ENCODE measurements at places on chromosomes 5 and 9.

DNA sequence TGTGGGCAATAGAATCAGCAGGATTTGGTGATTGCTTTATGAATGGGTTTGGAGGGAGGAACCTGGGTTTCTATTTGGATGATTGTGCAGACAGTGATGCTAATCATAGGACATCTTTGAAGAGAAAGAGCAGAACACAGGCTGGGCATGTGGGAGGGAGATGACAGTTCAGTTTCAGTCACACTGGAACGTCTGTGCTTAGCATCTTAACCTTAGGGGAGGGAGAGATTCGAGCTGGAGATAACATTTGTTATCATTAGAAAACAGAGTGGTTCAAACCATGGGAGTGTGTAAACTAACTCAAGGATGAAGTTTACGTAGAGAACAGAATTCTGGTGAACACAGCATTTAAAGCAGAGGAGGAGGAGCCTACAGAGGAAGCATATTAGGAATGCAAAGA, 138.6 kb upstream of the PPP2R2B start:
- no peak for DNase-seq

- no peak for DNase-seq
Measured at GRCh38 chr5:65066387-65067146, 297.8 kb downstream of the CWC27 start.

DNA sequence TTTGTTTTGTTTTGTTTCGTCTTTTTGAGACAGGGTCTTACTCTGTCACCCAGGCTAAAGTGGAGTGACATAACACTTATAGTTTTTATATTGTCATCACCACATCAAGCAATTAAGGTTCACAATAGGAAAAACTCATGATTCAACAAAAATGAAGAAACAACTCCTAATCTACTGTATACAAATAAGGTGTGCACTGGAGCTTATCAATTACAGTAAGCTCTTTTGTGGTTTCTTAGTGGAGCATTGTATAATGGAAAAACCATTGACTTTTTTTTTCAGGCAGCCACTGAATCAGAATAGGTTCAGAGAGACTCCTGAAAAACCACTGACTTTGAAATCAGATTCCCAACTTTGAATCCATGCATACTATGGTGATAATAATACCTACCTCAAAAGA, 10.8 kb upstream of the PLIN2 start:
- no peak for DNase-seq

GRCh38 chr5:129387944-129388343, 72.2 kb upstream of the ADAMTS19 start:
- DNase-seq, result no peak

DNA sequence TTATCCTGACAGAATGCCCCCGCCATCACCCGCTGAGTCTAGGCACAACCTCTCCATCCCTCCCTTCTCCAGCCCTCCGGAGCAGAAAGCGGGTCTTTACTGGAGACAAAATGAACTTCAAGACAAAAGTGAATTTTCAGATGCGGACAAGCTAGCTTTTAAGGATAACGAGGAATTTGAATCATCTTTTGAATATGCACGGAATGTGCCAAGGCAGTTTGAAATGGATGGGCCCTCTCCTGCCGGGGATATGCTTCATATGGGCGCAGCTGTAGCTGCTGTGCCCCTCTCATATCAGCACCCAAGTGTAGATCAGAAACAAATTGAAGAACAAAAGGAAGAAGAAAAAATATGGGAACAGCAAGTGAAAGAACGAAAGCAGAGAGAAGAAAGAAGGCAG, 37.5 kb downstream of the CPLANE1 start:
- no peak for DNase-seq

GRCh38 chr9:29882767-29883166, 2309.5 kb upstream of the C9orf72 start:
- DNase-seq, result no peak

GRCh38 chr5:2525351-2525750, 226.1 kb downstream of the IRX2 start:
- peak; percentile 9 for DNase-seq

DNA sequence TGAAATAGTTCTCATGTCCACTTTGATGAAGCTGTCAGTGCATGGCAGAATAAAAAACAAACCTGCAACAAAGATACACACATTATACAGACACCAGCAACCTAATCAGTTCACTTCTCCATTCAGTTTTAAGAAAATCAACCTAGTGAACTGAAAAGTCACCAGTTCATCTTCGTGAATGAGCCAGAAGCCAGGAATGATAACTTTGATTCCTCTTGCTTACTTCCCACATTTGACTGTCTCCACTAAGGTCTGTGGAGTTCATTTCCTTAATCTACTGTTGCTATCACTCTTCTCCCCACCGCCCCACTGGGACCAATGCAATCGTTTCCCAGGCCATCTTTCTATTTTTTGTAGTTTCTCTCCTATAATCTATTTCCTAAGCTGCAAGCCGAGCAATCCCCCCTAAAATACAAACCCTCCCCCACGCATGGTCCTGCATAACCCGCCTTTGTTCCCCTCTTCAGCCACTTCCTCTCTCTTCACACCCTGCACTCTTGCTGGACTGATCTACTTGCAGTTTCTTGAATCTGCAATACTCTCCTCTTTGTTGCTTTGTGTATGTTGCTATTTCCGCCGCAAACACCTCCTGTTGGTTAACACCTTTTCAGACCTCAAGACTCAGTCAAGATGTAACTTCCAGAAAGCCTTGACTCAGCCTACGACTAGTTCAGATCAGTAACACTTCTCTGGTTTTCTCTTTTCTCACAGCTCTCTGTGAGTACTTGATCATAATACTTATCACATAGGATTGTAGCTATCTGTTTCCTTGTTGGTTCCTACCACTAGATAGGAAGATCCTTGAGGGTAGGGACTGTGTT, 16.6 kb downstream of the STOM start:
- DNase-seq, result no peak

GRCh38 chr9:130444565-130445221, at the start of gene ASS1:
TSS of gene ASS1 (plus strand) at chr9:130444961. CDS start at chr9:130452229, 7,268 bp downstream.
- DNase-seq, result peak; percentile 66

GRCh38 chr5:1887588-1888360, 5.0 kb upstream of the IRX4 start:
- DNase-seq, result no peak

GRCh38 chr9:73805111-73805510, 653.4 kb downstream of the ANXA1 start:
- no peak for DNase-seq

GRCh38 chr5:133957591-133957990, 10.8 kb downstream of the C5orf15 start:
- DNase-seq, result no peak

- DNase-seq, result peak; percentile 99
Measured at GRCh38 chr9:136527721-136528710, 17.8 kb downstream of the NOTCH1 start.

GRCh38 chr9:136615631-136616306, 46.9 kb upstream of the EGFL7 start:
- DNase-seq, result no peak

DNA sequence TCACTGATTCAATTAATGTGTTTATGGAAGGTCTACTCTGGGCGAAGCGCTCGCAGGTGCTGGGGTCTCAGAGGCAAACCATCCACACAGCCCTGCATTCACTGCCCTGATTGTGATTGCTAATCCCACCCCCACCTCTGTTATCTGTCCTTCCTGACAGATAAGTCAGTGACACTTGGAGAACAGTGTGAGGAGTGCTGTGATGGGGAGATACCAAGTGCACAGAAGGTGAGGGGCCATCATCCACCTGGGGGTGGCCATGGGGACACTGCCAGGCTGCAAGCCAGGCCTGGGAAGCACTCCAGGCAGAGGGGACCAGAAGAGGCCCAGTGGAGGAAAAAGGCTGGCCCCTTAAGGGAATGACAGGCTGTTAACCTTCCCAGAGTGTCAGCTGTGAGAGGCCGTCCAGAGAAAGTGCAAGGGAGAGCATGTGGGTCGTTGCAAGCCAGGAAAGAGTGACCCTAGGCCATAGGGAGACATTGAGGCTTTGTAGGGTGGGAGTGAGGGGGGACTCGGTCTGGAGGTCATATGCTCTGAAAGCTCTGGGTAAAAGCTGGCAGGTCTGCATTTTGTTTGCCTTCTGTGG, 18.0 kb downstream of the IL9 start:
- no peak for DNase-seq

DNA sequence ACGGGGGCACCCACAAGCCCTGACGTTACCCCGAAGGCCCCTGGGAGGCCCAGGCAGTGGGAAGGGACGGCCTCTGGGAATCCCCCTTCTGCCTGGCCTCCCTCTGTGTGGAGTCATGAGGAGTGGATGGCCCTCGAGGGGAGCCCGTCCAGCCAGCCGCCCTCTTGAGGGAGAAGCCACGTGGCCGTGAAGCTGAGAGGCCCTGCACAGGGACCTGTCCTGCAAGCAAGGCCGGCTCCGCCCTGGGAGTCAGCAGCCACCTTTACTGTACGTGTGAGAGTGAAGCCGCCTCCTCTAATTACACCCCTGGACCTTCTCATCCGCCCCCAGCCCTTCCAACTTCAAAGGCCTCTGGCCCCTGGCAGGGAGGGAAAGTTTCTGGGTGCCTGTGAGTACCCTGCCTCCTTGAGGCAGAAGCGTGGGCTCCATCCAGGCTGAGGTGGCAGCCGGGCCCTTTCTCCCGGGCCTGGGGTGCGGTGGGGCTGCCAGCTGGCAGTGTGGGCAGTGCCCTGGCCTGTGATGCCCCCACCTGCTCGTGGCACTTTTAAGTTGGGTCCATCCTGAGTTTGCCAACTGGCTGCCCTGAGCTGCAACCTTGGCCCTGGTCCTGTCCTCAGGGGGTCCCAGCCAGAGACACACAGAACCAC, 55.9 kb upstream of the EGFL7 start:
- no peak for DNase-seq

DNA sequence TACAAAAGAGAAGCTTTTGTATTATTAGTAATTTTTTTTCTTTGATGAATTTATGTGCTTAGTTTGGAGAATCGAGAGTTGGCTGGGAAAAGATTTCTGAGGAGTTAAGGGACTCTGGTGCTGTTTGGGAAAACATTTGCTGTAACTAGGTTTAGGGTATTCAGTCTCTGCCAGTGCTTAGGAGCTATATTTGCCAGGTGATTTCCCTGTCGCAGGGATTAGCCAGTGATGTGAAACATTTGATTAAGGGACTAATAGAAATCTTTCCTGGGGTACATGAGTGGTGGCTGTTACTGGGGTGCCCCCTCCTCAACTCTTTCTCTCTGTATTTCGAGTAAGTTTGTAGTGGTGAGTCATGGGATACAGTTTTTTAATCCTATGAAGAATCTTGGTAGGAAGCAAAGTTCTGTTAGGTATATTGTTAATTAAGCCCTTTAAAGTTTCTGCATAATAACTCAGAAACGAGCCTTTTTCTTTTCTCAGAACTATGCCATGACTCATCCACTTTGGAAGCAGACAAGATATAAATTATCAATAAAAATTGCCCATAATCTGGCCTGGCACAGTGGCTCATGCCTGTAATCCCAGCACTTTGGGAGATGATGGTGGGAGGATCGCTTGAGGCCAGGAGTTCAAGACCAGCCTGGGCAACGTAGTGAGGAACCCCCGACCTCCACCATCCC, 18.6 kb downstream of the RGMB start:
- no peak for DNase-seq

DNA sequence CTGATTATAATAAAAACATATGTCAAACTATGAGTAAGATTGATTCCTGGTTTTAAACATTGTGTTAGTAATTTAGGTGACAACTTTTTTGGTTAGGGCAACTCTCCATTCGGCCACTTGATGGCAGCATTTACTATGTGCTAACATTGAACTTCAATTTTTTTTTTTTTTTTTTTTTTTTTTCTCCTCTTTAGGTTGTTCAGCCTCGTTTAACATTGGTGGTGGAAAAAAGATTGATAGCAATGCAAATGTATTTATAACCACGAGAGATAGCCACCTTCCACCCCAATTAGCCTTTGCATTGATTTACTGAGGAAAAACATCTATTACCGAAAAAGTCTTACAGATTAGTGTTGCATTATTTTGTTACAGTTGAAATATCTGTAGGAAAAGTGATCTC, 159.1 kb downstream of the CSNK1G3 start:
- peak; percentile 28 for DNase-seq

DNA sequence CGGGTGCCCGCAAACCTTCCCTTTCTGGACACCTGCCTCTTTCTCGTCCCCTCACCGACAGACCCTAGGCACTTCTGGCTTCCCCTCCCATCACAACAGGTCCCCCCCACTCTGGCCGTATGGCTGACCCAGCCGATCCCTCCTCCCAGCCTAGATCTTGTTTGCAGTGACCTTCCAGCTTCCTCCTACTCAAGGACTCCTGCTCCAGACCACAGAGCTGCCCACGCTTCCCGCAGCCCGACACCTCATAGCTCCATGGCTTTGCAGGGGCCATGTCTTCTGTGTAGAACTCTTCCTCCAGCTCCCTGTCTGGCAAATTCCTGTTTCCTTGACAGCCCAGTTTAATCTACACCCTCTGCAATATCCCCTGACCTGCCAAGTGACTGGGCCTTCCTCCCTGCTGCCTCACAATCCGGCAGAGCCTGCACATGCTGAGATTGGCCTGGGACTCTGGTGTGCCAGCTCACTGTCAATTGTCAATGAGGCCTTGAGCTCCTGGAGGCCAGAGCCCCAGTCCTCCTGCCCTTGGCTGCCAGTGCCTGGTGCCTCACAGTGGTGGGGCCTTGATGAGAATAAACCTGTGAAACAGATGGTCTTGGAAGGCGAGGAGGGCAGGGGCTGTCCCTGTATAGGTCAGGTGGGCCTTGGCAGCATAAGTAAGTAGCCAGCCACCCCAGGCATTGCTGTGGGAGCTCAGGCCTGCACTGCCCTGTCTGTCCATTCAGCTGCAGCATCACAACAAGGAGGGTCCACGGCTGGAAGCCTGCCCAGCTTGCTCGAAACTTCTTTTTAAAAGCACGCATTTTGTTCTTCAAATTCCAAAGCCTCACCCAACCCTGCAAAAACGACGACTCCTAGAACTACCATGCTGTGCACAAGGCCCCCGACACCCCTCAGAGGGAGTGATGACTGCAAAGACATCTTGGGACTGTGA, 50.5 kb downstream of the GADD45G start:
- DNase-seq, result no peak

DNA sequence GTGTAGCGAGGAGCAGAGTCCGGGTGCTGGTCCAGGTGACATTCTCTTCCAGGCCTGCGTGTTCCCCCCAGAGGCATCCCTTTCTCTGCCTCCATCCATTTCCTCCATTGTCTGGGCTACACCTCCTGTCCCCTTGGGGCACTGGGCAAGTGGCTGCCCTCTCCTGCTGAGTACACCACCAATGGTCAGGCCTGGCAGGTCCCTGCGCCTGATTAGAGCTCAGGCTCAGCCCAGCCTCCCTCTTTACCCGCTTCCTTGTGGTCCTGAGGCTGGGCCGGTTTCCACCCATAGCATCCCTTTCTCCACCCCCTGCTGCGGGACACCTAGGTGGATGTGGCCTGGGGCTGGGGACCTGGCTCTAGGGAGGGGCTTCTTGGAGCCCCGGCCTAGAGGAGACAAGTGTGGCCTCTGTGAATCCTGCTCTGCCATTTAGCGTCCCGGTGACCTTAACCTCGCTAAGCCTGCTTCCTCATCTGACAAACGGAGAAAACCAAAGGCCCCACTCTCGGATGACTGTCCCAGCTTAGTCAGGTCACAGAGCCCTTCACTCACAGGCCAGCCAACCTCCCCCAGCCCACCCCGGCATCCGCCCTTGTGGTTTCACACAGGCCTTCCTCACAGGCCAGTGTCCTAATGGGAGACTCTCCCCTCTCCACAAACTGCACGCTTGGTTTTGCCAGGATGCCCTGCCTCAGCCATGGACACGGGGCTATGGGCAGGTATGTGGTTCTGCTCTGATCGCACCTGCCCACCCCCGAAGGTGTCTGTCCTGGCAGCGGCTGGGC, 12.9 kb downstream of the DOLPP1 start:
- no peak for DNase-seq

GRCh38 chr5:173941758-173942401, 47.1 kb upstream of the C5orf47 start:
- no peak for DNase-seq
